ENCODE measurements at places on chromosomes 16 and 17.

DNA sequence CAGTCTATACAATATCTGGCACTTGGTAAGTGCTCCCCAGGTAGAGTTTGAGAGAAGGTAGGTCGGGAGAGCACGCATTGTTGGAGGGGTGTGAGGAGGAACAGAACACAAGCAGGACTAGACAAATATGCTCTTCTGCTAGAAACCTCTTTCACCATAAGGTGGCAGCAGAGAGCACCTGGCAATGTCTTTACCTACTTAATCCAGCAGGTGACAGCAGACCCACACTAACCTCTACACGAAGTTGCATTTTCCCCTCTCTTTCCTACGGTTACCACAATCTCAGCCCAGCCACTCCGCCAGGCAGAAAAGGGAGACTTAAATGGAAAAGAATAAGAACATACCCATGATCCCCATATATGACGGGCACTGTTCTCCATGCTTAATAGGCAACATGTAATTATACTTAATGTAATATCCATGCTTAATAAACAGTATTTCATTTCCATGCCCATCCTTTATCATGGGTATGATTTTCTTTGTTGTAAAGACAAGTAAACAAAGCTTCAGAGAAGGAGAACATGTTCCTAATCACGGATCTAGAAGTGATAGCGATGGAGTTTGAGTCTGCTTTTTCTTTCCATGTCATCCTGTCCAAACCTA, 55.1 kb upstream of the CCL2 start:
- DNase-seq = peak; percentile 54

DNA sequence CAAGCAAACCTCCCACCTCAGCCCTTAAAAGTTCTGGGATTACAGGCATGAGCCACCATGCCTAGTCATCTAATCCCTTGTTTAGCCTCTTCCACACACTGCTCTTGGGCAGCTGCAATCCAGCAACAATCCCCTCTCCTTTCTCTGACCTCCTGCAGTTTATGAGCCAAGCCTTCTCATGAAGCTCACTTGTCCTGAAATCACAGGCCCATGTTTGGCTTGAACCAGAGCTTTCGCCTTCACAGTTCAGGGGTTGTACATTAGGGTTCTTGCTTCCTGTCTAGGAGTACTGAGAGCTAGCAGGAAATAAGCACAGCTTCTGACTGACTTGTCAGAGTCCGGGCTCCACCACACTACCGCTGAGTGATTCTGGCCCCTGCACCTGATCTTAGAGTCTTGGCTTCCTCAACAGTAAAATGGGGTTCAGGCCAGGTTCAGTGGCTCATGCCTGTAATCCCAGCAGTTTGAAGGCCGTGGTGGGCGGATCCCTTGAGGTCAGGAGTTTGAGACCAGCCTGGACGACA, 16.3 kb downstream of the ERAL1 start:
- DNase-seq = peak; percentile 53

- no peak for DNase-seq
Measured at GRCh38 chr16:519425-519824, 8.1 kb upstream of the CAPN15 start.

GRCh38 chr17:36755586-36755985, 154.2 kb downstream of the MRM1 start:
- DNase-seq = peak; percentile 36

- DNase-seq = no peak
Measured at GRCh38 chr16:19678804-19679203, 39.2 kb downstream of the KNOP1 start.

DNA sequence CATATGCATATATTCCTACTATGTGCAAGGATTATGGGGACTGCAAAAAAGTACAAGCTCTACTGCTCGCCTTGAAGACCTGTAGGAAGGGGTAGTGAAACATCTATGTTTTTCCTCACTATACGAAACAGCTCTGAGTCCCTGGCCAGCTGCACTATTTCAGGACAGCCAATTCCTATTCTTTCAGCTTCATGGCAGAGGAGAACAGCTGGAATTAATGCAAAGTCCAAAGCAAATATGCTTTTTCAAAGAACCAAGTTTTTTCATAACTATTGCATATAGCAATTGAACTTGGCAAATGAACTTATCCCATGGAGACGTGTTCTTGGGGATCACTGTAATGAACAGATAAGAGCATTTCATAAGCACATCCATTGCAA, 122.3 kb downstream of the SPACA3 start:
- DNase-seq = no peak

DNA sequence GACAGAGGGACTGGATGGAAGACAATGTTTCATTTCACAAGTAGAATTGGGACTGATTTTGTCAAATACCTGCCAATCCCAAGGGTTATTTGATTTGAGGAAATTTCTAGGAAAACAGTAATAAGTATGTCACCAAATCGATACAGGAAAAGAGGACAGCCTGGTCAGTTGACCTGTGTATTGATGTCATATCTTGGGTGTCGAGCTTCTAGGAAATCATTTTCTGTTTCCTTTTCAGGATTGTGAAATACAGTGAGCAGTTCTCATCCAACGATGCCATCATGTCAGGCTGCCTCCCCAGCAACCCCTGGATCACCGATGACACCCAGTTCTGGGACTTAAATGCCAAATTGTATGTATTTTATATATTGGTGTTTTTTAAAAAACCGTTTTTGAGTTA, 56.1 kb downstream of the RGS9 start:
- no peak for DNase-seq

DNA sequence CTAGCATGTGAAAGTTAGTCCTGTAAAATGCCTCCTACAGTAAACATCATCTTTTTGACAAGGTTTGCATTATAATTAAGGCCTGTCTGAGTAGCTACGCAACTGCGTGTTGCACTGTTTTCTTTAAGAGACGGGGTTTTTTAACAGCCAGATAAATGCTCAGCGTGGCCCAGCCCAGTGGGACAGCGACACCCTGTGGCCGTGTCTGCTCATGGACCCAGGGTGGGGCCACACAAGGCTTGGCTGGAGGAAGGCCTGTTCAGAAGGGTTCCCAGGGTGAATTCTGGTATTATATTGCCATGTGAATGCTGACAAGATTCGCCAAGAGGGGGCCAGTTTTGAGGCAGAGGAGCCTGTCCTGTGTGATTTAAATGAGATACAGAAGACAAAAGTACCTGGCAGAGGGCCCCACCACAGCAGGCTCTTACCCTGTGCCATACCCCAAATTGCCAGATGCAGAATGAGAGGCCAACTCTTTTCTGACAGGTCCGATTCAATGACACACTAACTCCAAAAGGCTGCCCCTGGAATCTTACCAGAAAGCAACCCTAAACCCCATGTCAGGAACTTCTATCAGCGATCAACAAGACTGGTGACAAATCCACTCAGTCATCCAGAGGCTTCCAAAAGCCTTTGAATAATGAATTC, 65.9 kb upstream of the IRX6 start:
- no peak for DNase-seq

- DNase-seq = no peak
Measured at GRCh38 chr17:13996748-13997147, 72.6 kb upstream of the COX10 start.

- no peak for DNase-seq
Measured at GRCh38 chr16:51731160-51731559, 580.1 kb upstream of the SALL1 start.

GRCh38 chr16:22089910-22090309, 2.4 kb upstream of the VWA3A start:
- DNase-seq = no peak

- DNase-seq = no peak
Measured at GRCh38 chr16:57468346-57468745, 5.9 kb downstream of the POLR2C start.

- DNase-seq = no peak
Measured at GRCh38 chr17:62989501-62989900, 23.5 kb downstream of the TANC2 start.

- DNase-seq = no peak
Measured at GRCh38 chr16:60120586-60120985, 1386.5 kb upstream of the GOT2 start.

GRCh38 chr17:70810609-70811008, 641.3 kb downstream of the KCNJ2 start:
- DNase-seq = no peak

- DNase-seq = no peak
Measured at GRCh38 chr17:15398736-15399331, 57.4 kb upstream of the TEKT3 start.

- no peak for DNase-seq
Measured at GRCh38 chr17:27457731-27458523, 1.7 kb downstream of the KSR1 start.

DNA sequence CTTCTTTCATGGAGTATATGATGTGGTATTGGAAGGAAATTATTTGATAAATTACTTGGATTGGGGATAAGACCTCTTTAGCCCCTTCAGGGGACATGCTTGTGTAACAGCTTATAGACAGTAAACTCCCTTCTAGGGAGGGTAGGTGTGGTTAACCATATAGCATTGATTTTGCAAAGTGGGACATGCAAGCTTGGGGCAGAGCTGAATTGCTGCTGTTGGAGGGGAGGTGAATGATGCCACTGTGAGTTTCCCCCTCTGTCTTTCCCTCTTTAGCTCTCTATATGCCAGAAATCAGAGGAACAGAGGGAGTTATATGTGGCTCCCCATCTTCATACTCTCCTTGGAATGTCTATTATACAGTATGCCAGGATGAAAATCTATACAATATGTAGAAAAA, 54.7 kb downstream of the WSCD1 start:
- no peak for DNase-seq

DNA sequence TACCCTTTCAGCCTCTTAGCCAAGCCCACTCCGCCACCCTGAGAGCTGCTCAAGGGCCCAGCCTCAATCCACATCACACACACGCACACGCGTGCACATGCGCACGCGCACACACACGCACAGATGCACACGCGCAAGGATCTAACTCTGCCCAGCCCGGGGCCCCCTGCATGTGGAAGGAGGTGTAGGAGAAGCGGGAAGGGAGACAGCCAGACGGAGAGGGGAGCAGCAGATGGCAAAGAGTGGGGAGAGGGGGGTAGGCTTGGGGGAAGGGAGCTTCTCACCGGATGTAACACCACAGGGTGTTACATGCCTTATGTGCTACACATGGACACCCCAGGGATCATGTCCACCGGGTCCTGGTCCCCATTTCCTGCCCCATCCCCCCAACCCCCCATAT, 15.3 kb downstream of the DLG4 start:
- no peak for DNase-seq

DNA sequence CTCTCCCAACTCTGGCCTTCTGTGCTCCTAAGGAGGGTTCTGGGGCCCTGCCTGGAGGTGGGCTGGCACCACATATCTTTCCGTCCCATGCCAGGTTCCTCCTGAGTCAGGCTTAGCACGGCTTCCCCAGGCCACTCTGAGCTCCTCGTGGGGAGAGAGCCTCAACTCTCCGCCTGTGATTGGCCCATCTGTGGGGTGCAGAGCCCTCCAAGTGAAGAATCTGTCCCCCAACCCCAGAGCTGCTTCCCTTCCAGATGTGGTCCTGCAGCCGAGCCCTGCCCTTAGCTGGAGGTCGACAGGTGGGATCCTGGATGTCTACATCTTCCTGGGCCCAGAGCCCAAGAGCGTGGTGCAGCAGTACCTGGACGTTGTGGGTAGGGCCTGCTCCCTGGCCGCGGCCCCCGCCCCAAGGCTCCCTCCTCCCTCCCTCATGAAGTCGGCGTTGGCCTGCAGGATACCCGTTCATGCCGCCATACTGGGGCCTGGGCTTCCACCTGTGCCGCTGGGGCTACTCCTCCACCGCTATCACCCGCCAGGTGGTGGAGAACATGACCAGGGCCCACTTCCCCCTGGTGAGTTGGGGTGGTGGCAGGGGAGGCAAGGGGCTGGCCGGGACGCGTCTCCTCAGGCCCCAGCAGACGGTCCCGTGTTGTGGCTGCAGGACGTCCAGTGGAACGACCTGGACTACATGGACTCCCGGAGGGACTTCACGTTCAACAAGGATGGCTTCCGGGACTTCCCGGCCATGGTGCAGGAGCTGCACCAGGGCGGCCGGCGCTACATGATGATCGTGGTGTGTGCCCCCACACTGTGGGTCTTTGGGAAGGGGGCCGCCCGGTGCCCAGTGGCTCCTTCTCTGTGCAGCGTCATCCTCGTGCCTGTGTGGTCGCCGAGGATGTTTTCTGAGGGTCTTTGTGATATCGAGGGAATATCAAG, 6.9 kb downstream of the GAA start:
- no peak for DNase-seq

- no peak for DNase-seq
Measured at GRCh38 chr16:57883953-57884654, 81.8 kb upstream of the KIFC3 start.

DNA sequence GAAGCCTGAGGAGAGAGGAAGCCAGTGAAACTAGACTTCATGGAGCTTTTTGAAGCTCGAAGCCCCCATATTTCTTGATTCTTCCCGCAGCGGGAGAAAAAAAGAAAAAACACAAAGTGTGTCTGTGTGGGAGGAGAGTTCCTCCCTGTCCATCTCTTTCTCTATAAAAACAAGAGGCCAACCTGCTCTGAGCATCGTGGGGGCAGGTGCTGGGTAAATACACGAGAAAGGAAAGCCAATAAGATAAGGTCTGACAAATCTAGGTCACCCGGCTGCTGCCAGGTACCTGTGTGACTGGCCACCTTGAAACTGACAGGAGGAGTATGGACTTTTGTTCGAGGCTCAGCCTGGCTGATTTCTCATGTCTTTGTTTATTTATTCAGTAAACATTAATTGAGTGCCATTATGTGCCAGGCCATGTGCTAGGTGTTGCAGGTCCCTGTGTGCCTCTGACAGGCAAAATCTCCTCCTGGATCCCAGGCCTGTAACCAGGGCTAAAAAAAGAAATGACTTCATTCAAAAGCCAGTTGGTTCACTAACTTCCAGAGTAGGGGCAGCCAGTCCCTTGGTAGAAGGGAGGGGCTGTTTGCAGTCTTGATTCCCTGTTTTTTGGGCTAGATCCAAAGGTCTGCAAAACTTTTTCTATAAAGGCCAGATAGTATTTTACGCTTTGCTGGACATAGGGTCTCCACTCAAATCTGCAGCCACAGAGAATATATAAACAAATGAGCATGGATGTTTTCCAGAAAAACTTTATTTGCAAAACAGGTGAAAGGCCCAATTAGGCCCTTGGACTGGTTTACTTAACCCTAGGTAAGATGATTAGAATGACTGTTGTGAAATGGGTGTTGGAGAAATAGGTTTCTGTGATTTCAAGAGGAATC, 35.6 kb downstream of the YPEL2 start:
- no peak for DNase-seq

- DNase-seq = no peak
Measured at GRCh38 chr16:8552487-8553221, 37.7 kb downstream of the TMEM114 start.

DNA sequence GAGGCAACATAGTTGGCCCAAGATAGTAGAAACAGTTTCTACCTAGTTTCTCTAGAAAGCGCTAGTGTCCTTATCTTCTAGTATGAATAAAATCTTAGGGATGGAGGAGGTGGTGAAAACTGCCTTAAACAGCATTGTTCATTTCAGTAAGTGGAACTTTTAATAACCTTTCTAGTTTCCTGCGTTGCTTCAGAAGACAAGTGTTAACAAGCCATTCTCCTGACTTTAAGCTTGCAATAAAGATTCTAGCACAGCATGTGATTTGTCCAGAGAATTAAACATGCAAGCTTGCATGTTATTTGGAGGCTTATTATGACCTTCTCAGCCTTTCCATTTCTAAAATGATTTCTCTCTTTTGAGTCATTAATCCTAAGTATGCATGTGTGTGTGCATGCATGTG, 72.3 kb downstream of the TANGO6 start:
- no peak for DNase-seq

Data from immature natural killer cell (primary cell).